ENCODE measurements at places on chromosomes 3 and 15. TPM values are rescaled to one million over a fixed set of nuclear protein-coding genes. Genes with fewer than 3 reads are reported as not detected.

The CADPS gene
- total RNA-seq = not detected

The C3orf85 gene
- not detected for total RNA-seq

The GPR156 gene
- total RNA-seq = 0.18 TPM

The ACSBG1 gene
- total RNA-seq = 0.52 TPM

The CYP1A2 gene
- not detected for total RNA-seq

All from activated T-helper 1 cell treated with anti-CD3 and anti-CD28 coated beads, Interleukin-12 subunit alpha, Interleukin-12 subunit beta, Interleukin-2, Interleukin-4 antibody, amounts not matched to agents 30 ng/mL and 10 ng/mL and 1 ng/mL, durations not matched to agents 14 hours and 24 hours and 36 hours (primary cell).